ENCODE measurements at places on chromosomes 3 and 15. TPM values are rescaled to one million over a fixed set of nuclear protein-coding genes. Genes with fewer than 3 reads are reported as not detected.

Gene ARHGEF26
- 0.13 TPM for total RNA-seq

Gene TM6SF1
- total RNA-seq = 46.6 TPM

Gene SLC12A8
- 0.20 TPM for total RNA-seq

Gene SCG5
- total RNA-seq = 0.92 TPM

DNA sequence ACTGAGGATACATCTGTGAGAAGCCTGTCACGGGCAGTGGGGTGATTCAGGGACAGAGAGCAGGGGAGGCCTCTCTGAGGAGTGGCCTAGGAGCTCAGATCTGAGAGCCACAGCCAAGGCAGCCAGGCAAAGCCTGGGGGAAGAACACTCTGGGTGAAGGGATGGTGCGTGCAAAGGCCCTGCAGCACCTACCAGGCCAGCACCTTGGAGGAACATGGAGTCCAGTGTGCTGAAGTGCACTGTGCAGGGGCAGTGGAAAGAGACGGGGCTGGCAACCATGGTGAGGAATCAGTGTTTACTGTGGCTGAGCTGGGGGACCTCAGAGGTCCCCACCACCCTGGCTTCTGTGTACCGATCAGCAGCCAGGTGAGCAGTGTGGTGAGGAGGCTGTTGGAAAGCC lies 48.0 kb downstream of the NUP210 start:
- DNase-seq = no peak

- DNase-seq = no peak
These were observed 1.4 kb downstream of the CNTN3 start for GRCh38 chr3:74613060-74613459.

DNA sequence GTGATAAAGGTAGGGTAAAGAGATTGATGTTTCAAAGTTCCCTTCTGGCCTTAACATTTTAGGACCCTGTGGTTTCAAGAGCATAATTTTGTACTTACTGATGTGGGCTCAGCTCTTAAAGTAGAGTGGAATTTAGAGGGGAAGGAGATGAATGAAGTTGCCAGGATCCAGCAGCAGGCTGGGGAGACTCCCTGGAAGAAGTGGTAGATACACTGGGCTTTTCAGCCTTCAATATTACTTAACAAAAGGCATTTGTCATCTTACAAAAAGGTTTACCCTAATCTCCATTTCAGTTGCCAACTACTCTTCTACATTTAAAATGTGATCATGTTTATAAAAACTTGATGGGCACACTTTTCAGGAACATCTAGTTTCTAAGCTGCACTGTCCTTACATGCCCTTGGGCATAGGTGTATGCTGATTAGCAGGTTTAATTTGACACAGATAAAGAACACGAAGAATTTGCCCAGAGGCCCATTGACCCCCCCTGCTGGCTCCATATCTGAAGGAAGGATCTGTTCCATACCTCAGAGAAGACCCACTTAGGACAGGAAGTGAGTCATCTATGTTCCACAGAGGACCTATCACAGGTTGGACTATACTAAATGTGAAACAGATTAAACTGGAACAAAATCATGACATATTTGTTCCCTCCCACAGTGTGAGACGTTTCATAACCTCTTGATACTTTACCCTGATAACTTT lies 93.0 kb upstream of the LPP start:
- DNase-seq = no peak

GRCh38 chr3:42226470-42227425 lies 39.2 kb downstream of the CCK start:
- DNase-seq = no peak

DNA sequence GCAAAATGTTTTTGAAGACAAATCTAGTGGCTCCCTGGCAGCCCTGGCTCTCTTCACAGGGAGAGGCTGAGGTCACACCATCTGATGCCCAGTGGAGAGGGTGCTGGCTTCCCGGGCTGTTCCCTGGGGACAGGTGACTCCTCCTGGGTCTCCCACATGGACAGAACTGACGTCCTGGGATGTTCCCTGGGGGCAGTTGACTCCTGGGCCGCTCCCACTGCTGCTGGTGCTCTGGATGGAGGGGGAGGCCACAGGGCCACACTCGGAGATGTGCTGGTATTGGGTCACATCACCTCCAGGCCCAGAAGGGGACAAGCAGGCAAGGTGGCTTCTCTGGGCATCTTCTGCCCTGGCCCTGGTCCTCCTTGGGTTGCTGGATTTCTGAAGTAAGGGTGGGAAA lies 27.8 kb upstream of the ACAD9 start:
- DNase-seq = no peak

Data from pulmonary artery endothelial cell (primary cell).